Caco-2 (cell line): ENCODE measurements at places on chromosomes 12 and 14. TPM values are rescaled to one million over a fixed set of nuclear protein-coding genes. Genes with fewer than 3 reads are reported as not detected.
A peak's percentile ranks its signal among the peaks of the same experiment; 100 is the strongest.

DNA sequence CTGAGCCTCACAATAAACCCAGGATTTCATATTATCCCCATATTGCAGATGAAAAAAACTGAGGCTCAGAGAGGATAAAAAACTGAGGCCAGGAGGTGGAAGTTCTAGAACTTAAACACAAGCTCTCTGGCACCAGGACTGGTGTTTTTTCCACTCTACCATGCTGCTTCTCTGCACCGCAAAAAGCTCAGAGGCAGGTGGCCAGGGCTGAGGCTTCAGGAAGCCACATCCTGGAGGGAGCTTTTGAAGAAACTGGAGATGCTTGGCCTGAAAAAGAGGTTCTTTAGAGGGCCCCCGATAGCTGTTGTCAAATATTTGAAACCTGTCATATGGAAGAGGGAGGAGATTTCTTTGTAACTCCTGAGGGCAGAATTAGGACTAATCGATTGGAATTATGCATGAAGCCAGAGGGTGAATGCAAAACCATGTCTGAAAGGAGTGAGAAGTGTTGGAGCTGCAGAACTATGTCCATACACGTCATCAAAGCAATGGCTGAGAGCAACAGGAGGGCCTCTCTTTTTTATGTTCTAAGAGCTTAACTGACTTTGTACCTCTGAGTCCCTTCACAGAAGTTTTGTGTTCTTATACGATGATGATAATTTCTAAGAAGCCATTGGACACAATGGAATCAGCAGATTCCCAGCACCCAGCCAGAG lies 448.6 kb downstream of the FUT8 start:
- H3K4me1 ChIP-seq: no peaks in the 10 kb centered on the region
- H3K4me3 ChIP-seq: no peak overlapping the region
- no peak for DNase-seq
- H3K27ac ChIP-seq: no peak overlapping the region
- no peaks in the 10 kb centered on the region for H3K27me3 ChIP-seq

DNA sequence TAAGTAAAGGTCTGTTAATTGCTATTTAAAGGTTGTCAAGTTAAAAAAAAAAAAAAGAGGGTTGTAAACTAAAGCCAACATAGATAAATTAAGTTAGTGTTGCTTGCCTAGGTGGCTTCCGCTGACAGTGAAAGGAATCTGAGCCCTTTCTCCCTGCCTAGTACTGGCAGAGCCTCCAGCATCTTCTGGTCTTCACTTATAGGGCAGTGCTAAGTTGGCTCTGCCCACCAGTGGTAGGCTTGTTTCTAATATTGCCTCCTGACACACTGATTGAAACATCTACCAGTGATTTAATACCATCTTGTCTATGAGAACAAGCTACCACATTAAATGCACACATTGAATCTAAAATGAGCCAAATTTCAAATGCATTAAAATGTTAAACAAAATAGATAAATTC lies 39.7 kb downstream of the PLEKHA5 start:
- DNase-seq: no peak
- H3K4me3 ChIP-seq: no peak overlapping the region
- H3K4me1 ChIP-seq: peaks cover 22% of the 10 kb centered on the region
- no peaks in the 10 kb centered on the region for H3K36me3 ChIP-seq

DNA sequence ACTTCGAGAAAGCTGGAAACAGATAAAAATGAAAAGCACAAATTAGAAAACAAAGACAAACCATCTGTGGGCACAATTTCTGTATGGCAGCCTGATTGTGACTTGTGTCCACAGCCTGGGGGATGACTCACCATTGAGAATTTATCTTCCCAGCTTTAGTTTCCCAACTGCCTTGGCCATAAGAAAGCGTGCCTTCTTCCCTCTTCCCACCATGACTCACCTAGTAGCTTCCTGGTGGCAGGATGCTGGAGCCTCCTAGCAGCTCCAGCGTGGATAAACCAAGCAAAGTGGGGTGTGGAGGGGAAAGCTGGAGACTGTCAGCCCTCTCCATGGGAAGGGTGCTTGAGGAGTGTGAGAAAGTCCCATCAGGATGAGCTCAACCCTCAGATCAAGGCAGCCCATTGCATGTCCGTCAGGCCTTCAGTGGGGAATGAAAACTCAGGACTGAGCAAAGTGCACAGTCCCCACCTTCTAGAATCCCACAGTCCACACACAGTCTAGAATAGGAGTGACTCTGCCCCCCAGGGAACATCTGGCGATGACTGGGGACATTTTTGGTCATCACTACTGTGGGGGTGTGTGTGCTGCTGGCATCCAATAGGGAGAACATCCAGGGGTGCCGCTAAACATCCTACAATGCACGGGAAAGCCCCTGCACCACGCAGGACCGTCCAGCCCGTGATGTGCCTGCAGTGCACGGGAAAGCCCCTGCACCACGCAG lies 22.4 kb upstream of the SERPINA6 start:
- peaks cover 16% of the 10 kb centered on the region for H3K4me1 ChIP-seq
- H3K4me3 ChIP-seq: no peak overlapping the region
- H3K27me3 ChIP-seq: no peaks in the 10 kb centered on the region
- H3K36me3 ChIP-seq: no peaks in the 10 kb centered on the region
- DNase-seq: no peak
- no peak overlapping the region for H3K27ac ChIP-seq

DNA sequence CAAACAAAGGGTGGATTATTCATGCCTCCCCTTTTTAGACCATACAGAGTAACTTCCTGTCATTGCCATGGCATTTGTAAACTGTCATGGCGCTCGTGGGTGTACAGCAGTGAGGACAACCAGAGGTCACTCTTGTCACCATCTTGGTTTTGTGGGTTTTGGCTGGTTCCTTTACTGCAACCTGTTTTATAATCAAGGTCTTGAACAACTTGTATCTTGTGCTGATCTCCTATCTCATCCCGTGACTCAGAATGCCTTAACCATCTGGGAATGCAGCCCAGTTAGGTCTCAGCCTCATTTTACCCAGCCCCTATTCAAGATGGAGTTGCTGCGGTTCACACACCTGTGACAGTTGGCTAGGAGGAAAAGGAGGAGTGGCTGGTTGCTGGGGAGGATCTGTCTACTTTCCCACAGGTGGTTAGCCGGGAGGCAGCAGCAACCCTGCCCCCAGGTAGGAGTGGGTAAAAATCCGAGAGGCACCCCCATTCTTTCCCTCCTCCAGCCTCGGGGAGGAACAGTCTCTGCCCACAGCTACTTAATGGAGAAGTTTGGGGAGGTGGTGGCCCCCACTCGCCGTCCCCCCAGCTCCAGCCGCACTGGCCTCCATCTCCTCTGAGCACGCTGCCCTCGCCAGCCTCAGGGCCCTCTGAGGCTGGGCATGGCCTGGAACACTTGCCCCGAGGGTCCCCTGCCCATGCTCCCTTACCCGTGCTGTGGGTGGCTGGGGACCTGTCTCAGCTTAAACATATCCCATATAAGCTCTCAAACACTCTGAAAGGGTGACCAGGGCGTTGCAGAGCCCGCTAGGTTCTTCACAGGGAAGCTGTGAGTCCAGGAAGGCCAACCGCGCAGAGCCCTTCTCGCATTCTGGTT lies 41.7 kb downstream of the SMIM41 start:
- no peaks in the 10 kb centered on the region for H3K27me3 ChIP-seq
- no peaks in the 10 kb centered on the region for H3K36me3 ChIP-seq
- no peak for DNase-seq
- H3K4me3 ChIP-seq: no peak overlapping the region

DNA sequence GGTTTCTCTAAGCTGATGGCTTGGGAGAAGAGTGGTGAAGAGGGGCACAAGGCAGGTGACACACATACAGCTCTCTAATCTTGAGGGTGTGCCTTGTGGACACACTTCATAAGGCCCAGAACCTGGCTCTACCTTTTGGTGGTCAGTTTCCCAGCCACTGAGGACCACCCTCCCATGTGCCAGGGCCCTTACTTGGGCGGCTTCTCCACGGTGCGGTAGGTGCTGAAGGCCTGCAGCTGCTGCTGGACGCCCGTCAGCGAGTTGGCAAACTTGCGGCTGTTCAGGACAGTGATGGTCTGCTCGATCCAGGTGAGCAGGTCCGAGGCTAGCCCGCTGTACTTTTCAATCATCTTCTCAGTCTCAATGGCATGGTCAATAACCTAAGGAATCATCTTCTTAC lies 80.2 kb downstream of the SPTB start:
- no peak overlapping the region for H3K4me3 ChIP-seq
- H3K27me3 ChIP-seq: no peaks in the 10 kb centered on the region
- no peaks in the 10 kb centered on the region for H3K4me1 ChIP-seq
- H3K27ac ChIP-seq: no peak overlapping the region

- H3K4me3 ChIP-seq: no peak overlapping the region
- no peaks in the 10 kb centered on the region for H3K27me3 ChIP-seq
- H3K4me1 ChIP-seq: peaks cover 73% of the 10 kb centered on the region
- peak overlapping the region; percentile 23 for H3K27ac ChIP-seq
Measured at GRCh38 chr14:51578853-51579252, 72.9 kb upstream of the FRMD6 start.

DNA sequence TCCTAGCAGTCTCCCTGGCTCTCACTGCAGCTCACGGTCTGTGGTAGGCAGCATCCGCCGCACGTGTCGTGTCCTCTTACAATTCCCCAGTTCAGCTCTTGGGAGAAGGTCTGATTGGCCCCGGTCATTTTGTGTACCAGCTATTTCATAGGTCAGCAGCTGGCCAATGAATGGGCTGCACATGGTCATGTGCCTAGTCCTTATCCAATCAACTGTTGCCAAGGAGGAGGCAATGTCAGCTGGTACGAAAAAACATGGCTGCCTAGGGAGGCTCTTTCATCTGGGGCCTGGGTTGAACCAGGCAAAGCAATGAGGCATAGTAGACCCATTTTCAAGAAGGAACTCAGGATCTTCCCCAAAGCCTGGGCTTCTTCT lies 46.1 kb downstream of the RNFT2 start:
- H3K36me3 ChIP-seq: no peaks in the 10 kb centered on the region
- no peak overlapping the region for H3K4me3 ChIP-seq
- no peaks in the 10 kb centered on the region for H3K27me3 ChIP-seq

DNA sequence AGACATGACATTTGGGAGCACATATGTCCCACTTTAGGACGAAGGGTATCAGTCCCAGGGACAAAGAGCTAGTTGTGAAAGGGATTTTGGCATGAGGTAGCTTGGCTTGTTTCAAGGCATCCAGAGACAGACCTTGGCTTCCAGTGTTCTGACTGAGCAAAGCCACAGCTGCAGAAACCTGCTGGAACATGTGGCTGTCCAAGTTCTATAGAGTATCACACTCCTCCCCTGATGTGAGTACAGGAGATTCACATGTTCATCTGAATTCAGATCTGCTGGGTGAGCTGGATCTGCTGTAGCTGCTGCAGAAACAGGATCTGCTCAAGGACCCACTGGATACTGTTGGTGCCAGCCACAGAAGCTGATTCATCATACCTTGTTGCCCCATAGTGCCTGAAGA lies 10.1 kb upstream of the C14orf39 start:
- H3K27me3 ChIP-seq: no peaks in the 10 kb centered on the region
- H3K36me3 ChIP-seq: no peaks in the 10 kb centered on the region
- no peak for DNase-seq

DNA sequence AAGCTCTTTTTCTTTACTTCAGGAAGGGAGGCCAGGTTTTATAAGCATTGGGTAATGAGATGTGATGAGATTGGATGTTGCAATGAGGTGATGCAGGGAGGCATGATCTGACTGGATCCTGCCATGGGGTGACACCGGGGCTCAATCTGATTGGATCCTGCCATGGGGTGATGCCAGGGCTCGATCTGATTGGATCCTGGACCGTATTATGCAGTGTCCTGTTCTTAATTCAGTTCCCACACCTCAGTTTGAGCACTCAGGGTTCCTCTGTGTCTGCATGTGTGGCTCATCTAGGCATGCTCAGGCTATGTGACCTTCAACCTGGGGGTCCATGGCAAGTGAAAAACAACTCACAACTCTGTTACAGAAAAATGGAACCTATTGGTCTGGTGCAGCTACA lies 166.4 kb downstream of the SLC15A4 start:
- no peaks in the 10 kb centered on the region for H3K4me1 ChIP-seq
- H3K27ac ChIP-seq: no peak overlapping the region
- no peaks in the 10 kb centered on the region for H3K27me3 ChIP-seq

DNA sequence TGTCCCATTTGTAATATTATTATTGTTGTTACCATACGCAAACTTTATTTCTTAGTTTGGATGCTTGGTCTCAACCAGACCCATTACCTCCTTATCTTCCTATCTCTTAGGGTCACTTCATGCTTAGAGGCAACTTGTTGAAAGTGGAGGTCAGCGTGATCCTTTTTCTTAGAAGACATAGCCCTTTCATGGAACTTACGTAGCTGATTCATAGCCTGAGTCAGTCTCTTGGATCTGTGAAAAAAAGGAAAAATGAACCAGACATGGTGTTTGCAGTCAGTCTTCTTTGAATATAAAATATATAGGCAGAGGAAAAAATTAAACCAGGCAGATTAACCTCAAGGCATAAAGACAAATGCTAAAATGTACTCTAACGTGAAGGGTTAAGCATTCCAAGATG lies 613.7 kb downstream of the DIO2 start:
- no peaks in the 10 kb centered on the region for H3K36me3 ChIP-seq
- no peaks in the 10 kb centered on the region for H3K27me3 ChIP-seq
- no peak for DNase-seq
- no peak overlapping the region for H3K4me3 ChIP-seq
- H3K27ac ChIP-seq: peak overlapping the region; percentile 68

DNA sequence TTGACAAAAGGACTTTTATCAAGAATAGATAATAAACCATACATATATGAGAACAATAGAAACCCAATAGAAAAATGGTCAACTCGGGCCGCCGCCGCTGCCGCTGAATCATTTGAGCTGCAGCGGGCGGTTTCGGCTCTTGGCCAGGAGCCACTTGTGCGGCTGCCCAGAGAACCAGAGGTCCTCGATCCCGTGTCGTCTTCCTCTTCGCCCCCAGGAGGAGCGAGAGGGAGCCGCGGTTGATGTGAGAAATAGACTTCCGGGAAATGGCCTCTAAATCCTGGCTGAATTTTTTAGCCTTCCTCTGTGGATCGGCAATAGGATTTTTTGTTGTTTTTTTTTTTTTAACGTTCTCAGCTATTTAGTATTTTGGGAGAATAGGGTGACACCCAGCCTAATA lies 44.8 kb downstream of the CPSF6 start:
- no peak overlapping the region for H3K4me3 ChIP-seq
- no peak overlapping the region for H3K27ac ChIP-seq

GRCh38 chr12:102948941-102949352 lies 8.5 kb upstream of the ASCL1 start:
- no peak overlapping the region for H3K27ac ChIP-seq
- no peak overlapping the region for H3K4me3 ChIP-seq
- H3K27me3 ChIP-seq: no peaks in the 10 kb centered on the region; the same call in 1 of the 2 replicates
- H3K36me3 ChIP-seq: no peaks in the 10 kb centered on the region
- DNase-seq: peak; percentile 60

Gene HHIPL1
- total RNA-seq: 2.1 and 2.9 TPM in 2 replicates
